ENCODE measurements at places on chromosomes 7 and 10. TPM values are rescaled to one million over a fixed set of nuclear protein-coding genes. Genes with fewer than 3 reads are reported as not detected.

DNA sequence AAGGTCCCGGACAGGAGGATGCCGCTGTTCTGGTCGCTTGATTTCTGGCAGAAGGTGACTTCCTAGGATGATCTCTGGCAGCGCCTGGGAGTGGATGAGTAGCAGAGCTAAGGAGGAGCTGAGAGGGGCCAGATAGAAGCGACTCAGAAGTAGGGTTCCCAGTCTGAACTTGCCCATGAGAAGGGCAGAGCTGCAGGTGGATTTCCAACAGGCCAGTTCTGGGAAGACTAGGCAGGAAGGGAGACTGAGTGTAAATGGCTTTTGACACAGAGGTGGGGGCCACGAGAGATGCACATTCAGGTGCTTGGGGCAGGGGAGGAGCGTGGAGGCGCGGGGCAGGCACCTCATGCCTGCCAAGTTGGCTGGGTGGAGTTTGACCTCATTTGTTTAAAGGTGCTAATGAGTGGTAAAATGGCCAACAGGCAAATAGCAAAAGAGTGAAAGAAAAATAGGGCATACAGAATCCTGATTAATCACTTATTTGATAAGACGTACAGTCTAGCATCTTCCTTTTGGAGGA is 58.8 kb downstream of the SHH start:
- DNase-seq, result no peak

- DNase-seq, result no peak
Observed at GRCh38 chr10:102627736-102628293, 16.5 kb upstream of the TRIM8 start.

DNA sequence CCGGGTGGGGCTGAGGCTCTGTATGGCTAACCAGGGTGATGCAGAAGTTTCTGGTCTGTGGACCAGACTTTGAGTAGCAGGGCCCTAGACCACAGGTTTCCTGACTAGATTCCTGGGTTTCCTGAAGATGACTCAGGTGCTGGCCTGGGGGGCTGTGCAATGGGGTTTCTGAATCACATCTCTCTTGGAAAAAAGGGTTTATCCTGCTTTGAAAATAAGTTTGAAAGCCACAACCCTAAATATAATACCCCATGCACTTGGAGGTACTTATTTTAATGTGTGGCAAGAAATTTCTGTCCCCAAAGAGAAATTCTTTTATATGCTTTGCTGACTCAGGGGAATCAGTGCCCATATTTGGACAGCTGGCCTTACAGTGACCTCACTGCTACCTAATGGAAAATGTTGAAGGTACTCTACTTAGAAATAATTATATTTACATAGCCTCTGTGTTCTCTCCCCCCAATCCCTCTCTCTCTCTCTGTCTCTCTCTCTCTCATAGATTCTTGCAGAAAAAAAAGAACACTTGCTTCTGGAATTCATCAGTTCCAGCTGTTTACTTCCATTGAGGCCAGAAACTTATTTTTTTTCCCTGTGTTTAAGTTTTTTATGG is 184.4 kb upstream of the LYZL2 start:
- DNase-seq, result no peak

- no peak for DNase-seq
Observed at GRCh38 chr7:143455491-143455890, 12.2 kb downstream of the TAS2R60 start.

The SLC18A3 gene
- total RNA-seq, result not detected

The NOLC1 gene
- total RNA-seq, result 25.8 TPM

The MPP7 gene
- 13.1 TPM for total RNA-seq

GRCh38 chr7:18003286-18003994 is 24.2 kb downstream of the PRPS1L1 start:
- no peak for DNase-seq

The TRIM73 gene
- 0.41 TPM for total RNA-seq

Data from Right ventricle myocardium inferior (tissue), 1 donor.